Osteocyte (in vitro differentiated cells): ENCODE measurements at places on chromosomes 3 and 15. TPM values are rescaled to one million over a fixed set of nuclear protein-coding genes. Genes with fewer than 3 reads are reported as not detected.

GRCh38 chr3:194119831-194120590 is 15.9 kb upstream of the HES1 start:
- no peak overlapping the region for H3K4me3 ChIP-seq
- no peaks in the 10 kb centered on the region for H3K36me3 ChIP-seq
- no peak overlapping the region for H3K27ac ChIP-seq
- H3K27me3 ChIP-seq, result peaks cover 82% of the 10 kb centered on the region
- H3K4me1 ChIP-seq, result no peaks in the 10 kb centered on the region
- no peak for DNase-seq

DNA sequence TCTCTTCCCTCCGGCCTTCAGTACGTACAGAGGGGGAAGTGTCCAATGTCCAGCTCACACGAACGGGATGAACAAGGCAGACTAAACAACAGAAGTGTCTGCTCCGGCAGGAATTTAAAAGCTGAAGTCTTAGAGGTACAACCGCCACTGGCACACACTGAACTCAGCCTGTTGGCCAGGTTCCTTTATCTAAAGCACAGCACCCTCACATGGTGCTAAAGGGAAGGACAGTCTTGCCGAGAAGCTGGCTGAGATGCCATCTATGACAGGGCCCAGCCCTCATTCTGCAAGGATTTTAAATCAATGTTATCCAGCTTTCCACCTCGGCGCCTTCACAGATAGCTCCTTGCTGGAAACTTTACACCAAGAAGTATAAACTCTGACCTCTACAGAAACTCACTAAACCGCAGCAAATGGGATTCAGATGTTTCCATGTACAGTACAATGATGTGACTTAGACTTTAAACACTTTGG is 2.8 kb downstream of the ADAMTS17 start:
- DNase-seq, result peak; percentile 70
- H3K4me1 ChIP-seq, result peaks cover 2% of the 10 kb centered on the region
- H3K4me3 ChIP-seq, result peak overlapping the region; percentile 28
- no peak overlapping the region for H3K27ac ChIP-seq
- no peaks in the 10 kb centered on the region for H3K36me3 ChIP-seq
- peaks cover 24% of the 10 kb centered on the region for H3K27me3 ChIP-seq

- H3K27ac ChIP-seq, result no peak overlapping the region
- no peaks in the 10 kb centered on the region for H3K36me3 ChIP-seq
- H3K27me3 ChIP-seq, result no peaks in the 10 kb centered on the region
- no peak overlapping the region for H3K4me3 ChIP-seq
These were observed 441.4 kb downstream of the CNTN4 start for GRCh38 chr3:2540115-2540514.

DNA sequence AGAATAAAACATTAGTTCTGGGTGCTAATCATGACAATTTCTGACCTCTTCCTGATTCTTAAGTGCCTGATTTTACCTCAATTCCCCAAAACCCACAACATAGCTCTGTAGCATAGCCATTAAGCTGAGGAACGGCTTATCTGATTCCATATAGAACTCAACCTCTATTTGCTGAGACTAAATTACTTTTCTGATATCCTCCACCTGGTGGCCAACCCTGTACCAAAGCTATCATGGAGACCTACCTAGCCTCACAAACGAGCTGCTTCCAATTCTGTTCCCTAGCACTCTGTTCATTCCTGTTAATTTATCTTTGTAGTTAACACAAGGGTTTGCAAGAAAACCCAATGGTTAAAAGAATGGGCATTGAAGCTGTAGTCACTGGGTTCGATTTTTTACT is 245.2 kb downstream of the PLOD2 start:
- H3K27me3 ChIP-seq, result peaks cover 5% of the 10 kb centered on the region
- H3K4me1 ChIP-seq, result no peaks in the 10 kb centered on the region
- H3K4me3 ChIP-seq, result no peak overlapping the region
- no peak overlapping the region for H3K27ac ChIP-seq
- H3K36me3 ChIP-seq, result no peaks in the 10 kb centered on the region

GRCh38 chr15:95210436-95210981 is 979.1 kb downstream of the MCTP2 start:
- no peaks in the 10 kb centered on the region for H3K27me3 ChIP-seq
- H3K36me3 ChIP-seq, result no peaks in the 10 kb centered on the region
- peaks cover 7% of the 10 kb centered on the region for H3K4me1 ChIP-seq
- DNase-seq, result no peak
- H3K4me3 ChIP-seq, result no peak overlapping the region

DNA sequence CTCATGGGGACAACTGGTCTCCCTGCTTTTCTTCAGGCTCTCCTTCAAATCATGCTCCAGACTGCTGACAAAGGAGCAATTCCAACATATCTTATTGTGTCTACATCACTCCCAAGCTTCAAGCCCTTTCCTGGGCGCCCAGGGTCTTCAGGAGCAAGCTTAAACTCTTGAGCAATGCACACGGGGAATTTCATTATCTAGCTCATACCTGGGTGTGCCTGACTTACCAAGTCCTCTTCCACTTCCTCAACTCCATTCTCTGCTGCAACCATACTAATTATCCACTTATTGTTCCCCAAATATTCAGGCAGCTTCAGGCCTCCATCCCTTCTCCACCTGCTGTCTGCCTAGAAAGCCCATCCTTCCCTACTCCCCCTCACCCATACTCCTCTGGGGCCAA is 50.6 kb downstream of the B3GNT5 start:
- peaks cover 36% of the 10 kb centered on the region for H3K4me1 ChIP-seq
- no peak overlapping the region for H3K4me3 ChIP-seq
- no peak for DNase-seq
- no peak overlapping the region for H3K27ac ChIP-seq
- no peaks in the 10 kb centered on the region for H3K27me3 ChIP-seq
- H3K36me3 ChIP-seq, result no peaks in the 10 kb centered on the region

GRCh38 chr15:38050529-38051448 is 116.3 kb downstream of the TMCO5A start:
- H3K27me3 ChIP-seq, result no peaks in the 10 kb centered on the region
- H3K36me3 ChIP-seq, result no peaks in the 10 kb centered on the region
- no peak for DNase-seq
- no peak overlapping the region for H3K4me3 ChIP-seq

- no peak overlapping the region for H3K4me3 ChIP-seq
- no peak overlapping the region for H3K27ac ChIP-seq
- H3K36me3 ChIP-seq, result no peaks in the 10 kb centered on the region
- H3K27me3 ChIP-seq, result no peaks in the 10 kb centered on the region
- H3K4me1 ChIP-seq, result no peaks in the 10 kb centered on the region
- DNase-seq, result no peak
These were observed 153.5 kb downstream of the SV2B start for GRCh38 chr15:91253605-91254004.

- H3K4me3 ChIP-seq, result no peak overlapping the region
- no peaks in the 10 kb centered on the region for H3K27me3 ChIP-seq
- H3K36me3 ChIP-seq, result no peaks in the 10 kb centered on the region
- no peak overlapping the region for H3K27ac ChIP-seq
- H3K4me1 ChIP-seq, result no peaks in the 10 kb centered on the region
These were observed 51.8 kb upstream of the CCDC54 start for GRCh38 chr3:107325446-107325845.

GRCh38 chr3:170826047-170826446 is 43.9 kb downstream of the RPL22L1 start:
- H3K36me3 ChIP-seq, result no peaks in the 10 kb centered on the region
- DNase-seq, result no peak
- peaks cover 12% of the 10 kb centered on the region for H3K27me3 ChIP-seq
- H3K27ac ChIP-seq, result no peak overlapping the region
- H3K4me1 ChIP-seq, result peaks cover 6% of the 10 kb centered on the region
- no peak overlapping the region for H3K4me3 ChIP-seq

GRCh38 chr3:125654526-125654925 is 59.2 kb upstream of the OSBPL11 start:
- peaks cover 6% of the 10 kb centered on the region for H3K4me1 ChIP-seq
- no peaks in the 10 kb centered on the region for H3K36me3 ChIP-seq
- DNase-seq, result no peak
- no peak overlapping the region for H3K27ac ChIP-seq
- H3K27me3 ChIP-seq, result no peaks in the 10 kb centered on the region
- H3K4me3 ChIP-seq, result no peak overlapping the region

DNA sequence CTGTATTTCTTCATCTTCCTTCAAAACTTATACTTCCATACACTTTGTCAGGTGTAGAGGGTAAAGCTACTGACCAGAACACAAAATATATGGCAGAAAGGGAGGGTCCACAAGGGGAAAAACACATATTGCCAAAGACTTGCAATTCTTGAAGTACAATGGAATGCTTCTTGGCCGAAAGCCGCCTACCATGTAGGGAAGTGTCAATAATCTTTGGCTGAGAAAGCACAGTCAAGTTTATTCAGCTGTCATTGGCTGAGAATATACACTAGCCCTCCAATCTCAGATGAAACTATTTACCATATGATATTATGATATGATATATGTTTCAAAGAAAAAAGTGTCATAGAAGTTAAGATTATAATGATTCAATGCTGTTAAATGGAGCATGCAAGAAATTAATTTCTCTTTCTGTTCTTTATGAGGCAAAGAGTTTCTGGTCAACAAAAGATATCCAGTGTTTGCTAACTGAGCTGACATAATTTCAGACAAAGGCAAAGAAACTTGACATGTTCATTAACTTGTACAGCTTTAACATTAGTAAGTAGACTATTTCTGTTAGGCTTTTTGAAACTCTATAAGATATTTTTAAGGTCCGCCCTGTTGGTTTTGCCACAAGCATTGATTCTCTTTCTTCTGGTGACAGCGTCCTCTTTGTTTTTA is 89.0 kb upstream of the LPP start:
- no peak for DNase-seq
- no peaks in the 10 kb centered on the region for H3K27me3 ChIP-seq
- no peak overlapping the region for H3K27ac ChIP-seq
- H3K4me1 ChIP-seq, result peaks cover 19% of the 10 kb centered on the region
- no peak overlapping the region for H3K4me3 ChIP-seq

- no peaks in the 10 kb centered on the region for H3K36me3 ChIP-seq
- no peaks in the 10 kb centered on the region for H3K4me1 ChIP-seq
- no peak overlapping the region for H3K4me3 ChIP-seq
- DNase-seq, result no peak
These were observed 111.9 kb downstream of the ST8SIA2 start for GRCh38 chr15:92505611-92506010.

GRCh38 chr3:169945313-169945712 is 21.3 kb upstream of the SEC62 start:
- H3K27ac ChIP-seq, result no peak overlapping the region
- no peaks in the 10 kb centered on the region for H3K4me1 ChIP-seq
- peaks cover 40% of the 10 kb centered on the region for H3K27me3 ChIP-seq
- no peak for DNase-seq

GRCh38 chr3:126340943-126341754 is 16.1 kb downstream of the KLF15 start:
- peaks cover 10% of the 10 kb centered on the region for H3K27me3 ChIP-seq
- H3K36me3 ChIP-seq, result no peaks in the 10 kb centered on the region
- no peaks in the 10 kb centered on the region for H3K4me1 ChIP-seq

DNA sequence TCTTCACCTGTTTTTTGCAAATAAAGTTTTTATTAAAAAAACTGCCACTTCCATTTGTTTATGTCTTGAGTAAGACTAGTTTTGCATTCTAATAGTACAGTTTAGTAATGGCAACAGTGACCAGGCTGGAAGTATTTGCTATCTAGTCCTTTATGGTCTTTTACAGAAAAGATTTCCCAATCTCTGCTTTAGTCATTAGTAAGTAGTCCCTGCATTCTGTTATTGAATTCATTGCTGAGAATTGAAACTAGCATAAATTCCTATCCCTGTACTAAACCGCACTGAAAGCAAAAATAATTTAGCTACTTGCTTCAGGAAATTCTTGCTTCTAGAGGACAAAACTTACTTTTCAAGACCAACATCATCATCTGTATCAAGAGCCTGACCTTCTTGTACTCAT is 46.2 kb downstream of the CNTN6 start:
- no peak for DNase-seq
- peaks cover 1% of the 10 kb centered on the region for H3K36me3 ChIP-seq
- H3K4me3 ChIP-seq, result no peak overlapping the region
- no peaks in the 10 kb centered on the region for H3K27me3 ChIP-seq
- H3K4me1 ChIP-seq, result peaks cover 28% of the 10 kb centered on the region

DNA sequence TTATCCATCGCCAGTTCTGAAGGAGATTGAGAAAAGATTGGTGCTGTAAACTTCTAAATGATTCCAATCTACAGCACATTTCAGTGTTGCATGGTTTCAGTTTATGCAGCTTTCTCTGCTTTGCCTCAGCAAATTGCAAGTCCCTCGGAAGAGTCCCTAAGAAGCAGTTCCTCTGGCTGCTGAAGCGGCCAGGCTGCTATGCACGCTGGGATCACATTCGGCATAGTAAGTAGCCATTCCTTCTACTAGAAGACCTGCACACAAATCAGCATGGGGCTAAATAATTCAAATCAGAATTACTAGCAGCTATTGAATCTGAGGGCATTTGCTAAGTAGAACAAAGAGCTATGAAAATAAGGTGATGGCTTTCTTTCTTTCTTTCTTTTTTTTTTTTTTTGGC is 769.5 kb downstream of the AGBL1 start:
- H3K4me1 ChIP-seq, result no peaks in the 10 kb centered on the region
- H3K4me3 ChIP-seq, result no peak overlapping the region
- no peaks in the 10 kb centered on the region for H3K27me3 ChIP-seq
- no peaks in the 10 kb centered on the region for H3K36me3 ChIP-seq
- no peak for DNase-seq
- H3K27ac ChIP-seq, result no peak overlapping the region

DNA sequence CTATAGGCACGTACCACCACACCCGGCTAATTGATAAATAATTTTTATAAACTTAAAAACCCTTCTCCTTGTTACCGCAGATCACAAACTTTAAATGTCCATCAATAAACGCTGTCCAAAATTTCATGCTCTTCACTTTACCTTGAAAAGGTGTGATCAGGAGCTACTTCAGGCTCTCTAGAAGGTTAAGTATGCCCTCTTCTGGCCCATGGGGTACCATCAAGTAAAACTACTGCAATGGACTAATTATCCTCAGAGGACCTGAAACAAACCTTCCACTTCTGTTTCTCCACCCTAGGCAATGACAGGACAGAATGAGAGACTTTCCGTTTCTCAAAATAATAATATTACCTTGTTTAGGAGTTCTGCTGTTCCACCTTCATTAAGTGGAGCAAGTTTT is 9.2 kb downstream of the LZTFL1 start:
- no peak for DNase-seq
- no peaks in the 10 kb centered on the region for H3K4me1 ChIP-seq
- peaks cover 59% of the 10 kb centered on the region for H3K36me3 ChIP-seq
- no peak overlapping the region for H3K27ac ChIP-seq

The RFTN1 gene
- 79.6 and 84.1 TPM in 2 replicates for total RNA-seq

The PRR20G gene
- total RNA-seq, result not detected in 2 replicates

The DLL4 gene
- 0.39 and 0.54 TPM in 2 replicates for total RNA-seq

The CCDC32 gene
- 23.9 and 28.3 TPM in 2 replicates for total RNA-seq

The CTXN2 gene
- not detected in 2 replicates for total RNA-seq

The ARGFX gene
- not detected in 2 replicates for total RNA-seq

The CRABP1 gene
- 3.6 and 5.2 TPM in 2 replicates for total RNA-seq

The OSTN gene
- not detected in 2 replicates for total RNA-seq

The ZNF662 gene
- total RNA-seq, result not detected in 2 replicates

The CA12 gene
- total RNA-seq, result 0.76 and 0.97 TPM in 2 replicates

The CPEB1 gene
- total RNA-seq, result 0.13 and 0.65 TPM in 2 replicates

The TM2D3 gene
- total RNA-seq, result 55.3 and 59.6 TPM in 2 replicates

The HYAL1 gene
- total RNA-seq, result 0.60 and 0.83 TPM in 2 replicates

The SLC49A4 gene
- total RNA-seq, result 16.3 and 17.1 TPM in 2 replicates
